ENCODE measurements at places on chromosomes 4 and X.

DNA sequence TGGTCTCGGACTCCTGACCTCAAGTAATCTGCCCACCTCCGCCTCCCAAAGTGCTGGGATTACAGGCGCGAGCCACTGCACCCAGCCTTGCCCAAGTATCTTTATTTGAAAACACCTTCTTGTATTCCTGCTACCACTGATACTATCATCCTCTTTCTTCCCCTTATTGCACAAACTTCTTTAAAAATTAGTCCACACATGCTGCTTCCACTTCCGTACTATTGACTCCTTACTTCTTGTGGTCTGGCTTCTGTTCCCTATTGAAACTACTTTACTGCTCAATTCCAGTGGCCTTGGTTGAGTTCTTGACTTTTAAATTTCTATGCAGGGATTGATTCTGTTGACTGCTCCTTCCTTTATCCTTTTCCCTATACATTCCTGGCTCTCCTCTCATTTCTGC is 38.8 kb downstream of the MTM1 start:
- no peak for DNase-seq

DNA sequence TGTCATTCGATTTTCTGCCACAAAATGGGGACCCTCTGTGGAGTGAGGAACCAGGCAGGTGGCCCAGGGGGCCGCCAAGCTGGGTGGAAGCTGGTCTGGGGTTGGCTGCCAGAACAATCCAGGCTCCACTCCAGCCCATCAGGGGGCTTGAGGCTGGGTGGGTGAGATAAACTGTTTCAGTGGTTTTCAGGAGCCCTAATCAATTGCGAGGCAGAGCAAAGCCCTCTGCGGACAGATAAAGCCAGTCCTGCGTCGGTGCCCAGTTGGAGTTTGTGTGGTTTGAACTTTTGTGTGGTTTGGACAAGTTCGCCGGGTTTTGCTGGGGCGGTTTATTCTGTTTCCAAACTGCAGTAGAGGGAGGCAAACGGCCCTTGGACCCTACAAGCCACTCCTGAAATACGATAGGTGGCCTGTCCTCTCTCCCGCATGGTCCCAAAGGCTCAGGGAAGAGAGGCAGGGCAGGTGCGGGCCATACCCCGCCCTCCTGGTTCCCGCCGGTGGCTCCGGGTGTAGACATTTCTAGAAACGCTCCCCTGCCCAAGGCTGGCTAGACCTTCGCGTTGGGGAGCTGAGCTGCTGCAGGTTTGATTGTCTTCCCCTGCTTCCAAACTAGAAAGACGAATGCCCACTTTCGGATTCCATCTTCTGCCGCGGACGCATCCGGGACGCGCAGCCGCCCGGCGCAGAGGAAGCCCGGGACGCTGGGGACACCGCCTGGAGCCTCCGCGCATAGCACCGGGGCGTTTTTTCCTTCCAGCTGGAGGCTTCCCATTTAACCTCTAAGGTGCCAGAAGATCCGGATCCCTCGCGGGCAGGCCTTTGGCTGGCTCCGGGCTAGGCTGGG is 169.0 kb upstream of the BCOR start:
- DNase-seq, result peak; percentile 63

GRCh38 chr4:114036426-114036825 is 57.0 kb upstream of the ARSJ start:
- no peak for DNase-seq

GRCh38 chrX:109728173-109728535 is 4.9 kb downstream of the ACSL4 start:
- DNase-seq, result no peak

GRCh38 chr4:24144381-24144780 is 254.5 kb upstream of the PPARGC1A start:
- no peak for DNase-seq

DNA sequence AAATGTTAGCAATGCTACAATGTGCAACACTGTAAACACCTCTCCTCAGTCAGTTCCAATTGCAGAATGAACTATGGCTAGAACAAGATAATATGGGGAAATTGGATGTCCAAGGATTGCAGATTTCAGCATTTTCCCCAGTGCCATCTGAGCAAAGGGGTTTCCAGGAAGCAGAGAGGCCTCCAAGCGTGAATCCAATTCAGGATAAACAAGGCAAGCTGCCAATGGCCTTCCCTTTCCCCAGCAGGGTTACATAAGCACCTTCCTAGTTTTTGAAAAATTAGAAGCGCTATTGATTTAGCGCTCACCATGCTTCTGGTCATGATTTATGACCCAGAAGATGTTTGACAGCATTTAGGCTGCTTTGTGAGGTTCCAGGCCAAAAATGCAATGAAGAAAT is 223.0 kb upstream of the GATB start:
- no peak for DNase-seq

GRCh38 chr4:3747581-3747904 is 18.6 kb upstream of the ADRA2C start:
- DNase-seq, result no peak

Data from fibroblast of skin of back (primary cell).